ENCODE measurements at places on chromosomes 1 and 21.

DNA sequence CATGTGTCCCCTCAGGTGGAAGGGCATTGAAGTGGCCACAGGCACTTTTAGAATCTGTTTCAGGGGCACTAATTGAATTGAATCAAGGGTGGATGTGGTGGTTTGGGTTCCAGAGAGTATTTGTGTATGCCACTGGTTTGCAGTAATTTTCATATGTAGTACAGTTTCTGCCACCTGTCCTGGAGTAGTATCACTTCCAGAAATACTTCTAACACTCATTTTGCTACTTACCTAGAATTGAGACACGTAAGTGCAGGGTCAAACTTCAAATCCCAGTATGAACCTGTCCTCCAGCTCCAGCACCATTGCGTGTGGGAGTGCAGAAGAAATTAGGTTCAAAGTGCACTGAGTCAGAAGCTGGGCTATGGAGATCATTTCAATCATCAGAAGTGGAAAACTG lies 26.8 kb downstream of the RSPH1 start:
- no peak for DNase-seq

DNA sequence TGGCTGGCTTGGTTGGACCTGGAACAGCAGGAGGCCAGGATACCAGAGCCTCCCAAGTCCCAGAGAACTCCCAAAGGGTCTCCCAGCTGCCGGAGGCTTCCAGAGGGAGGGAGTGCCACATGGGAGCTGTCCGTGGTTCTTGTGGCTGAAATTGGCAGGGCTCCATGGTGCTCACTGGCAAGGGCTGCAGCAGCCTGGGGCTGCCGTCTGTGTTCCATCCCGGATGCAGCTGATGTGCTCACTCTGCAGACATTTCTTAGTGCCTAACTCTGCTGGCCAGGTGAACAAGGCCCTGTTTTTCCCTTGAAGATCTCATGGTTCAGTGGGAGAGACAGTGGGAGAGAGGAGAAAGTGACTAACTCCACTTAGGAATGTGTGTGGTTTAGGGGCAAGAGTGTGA lies 261.1 kb downstream of the CAMTA1 start:
- DNase-seq, result no peak

- DNase-seq, result no peak
Measured at GRCh38 chr1:35441926-35442579, 115.2 kb downstream of the KIAA0319L start.

GRCh38 chr1:230084408-230085177 lies 17.6 kb downstream of the GALNT2 start:
- no peak for DNase-seq

DNA sequence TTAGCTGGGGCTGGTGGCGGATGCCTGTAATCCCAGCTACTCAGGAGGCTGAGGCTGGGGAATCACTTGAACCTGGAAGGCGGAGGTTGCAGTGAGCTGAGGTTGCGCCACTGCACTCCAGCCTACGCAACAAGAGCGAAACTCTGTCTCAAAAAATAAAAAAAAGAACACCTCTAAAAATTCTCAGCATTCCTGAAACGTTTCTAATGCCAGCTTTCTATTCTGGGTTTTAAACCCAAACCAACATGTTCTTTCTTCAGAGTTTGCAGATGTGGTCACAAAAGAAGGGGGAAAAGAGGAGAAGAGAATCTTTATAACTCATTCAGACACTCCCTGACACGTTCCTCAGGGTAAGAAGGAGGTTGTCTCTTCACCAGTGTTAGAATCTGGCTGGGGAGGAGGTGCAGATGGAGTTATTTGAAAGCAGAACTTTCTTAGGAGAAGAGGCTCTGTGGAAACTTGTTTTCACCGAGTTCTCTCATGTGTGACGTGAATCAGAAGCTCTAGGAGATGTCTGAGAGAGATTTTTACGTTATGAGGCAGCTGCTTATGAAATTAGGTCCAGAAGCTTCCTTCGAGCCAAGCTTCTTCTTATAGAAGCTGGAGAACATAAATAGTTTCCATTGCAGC lies 17.8 kb upstream of the CNR2 start:
- no peak for DNase-seq

DNA sequence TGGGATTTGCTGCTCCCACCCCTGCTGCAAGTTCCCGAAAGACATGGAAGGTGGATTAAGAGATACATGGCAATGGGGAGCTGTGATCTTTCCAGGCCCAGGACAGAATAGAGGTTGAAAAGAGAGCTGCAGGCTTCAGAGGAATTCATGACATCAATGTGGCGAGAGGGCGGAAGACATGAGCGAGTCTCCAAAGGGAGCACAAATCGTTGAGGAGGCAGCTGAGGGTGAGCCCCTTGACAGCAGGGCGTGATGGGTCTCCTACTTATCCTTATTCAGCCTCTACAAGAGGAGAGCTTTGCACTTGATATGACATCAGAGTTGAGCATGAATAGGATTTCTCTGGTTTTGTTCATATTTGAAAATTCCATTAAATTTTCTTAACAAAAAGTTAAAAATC lies 45.5 kb upstream of the TACSTD2 start:
- DNase-seq, result no peak

DNA sequence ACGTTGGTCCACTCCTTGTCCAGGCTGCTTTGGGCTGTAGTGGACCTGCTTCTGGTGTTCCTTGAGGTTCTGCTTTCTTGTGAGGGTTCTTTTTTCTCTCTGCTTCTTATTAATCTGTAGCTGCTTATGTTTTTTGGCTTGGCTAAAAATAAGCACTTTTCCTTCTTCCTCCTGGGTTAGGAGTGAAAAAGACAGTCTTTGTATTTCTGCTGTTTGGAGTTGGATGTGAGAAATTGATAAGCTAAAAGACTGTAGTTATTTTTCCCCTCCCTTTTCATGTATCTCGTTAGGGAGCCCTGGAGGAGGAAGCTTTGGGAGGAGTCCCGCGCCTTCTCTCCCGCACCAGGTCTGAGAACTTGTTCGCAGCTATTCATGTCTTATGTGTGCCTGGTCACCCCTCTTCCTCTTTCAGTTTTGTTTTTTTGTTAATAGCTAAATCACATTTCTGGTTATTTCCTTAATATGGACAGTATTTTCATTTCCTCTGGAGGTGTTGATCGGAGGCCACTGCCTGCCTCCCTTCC lies 79.0 kb downstream of the GALNT2 start:
- no peak for DNase-seq

DNA sequence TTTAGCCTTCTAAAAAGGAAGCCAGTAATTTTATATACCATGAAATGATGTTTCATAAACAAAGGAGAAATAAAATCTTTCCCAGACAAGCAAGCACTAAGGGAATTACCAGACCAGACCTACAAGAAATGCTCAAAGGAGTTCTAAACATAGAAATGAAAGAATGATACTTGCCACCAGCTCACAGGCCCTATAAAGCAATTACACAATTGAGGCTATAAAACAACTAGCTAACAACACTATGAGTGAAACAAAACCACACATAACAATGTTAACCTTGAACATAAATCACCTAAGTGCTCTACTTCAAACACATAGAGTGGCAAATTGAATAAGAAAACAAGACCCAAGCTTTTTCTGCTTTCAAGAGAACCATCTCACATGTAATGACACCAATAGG lies 123.8 kb downstream of the BARHL2 start:
- no peak for DNase-seq

DNA sequence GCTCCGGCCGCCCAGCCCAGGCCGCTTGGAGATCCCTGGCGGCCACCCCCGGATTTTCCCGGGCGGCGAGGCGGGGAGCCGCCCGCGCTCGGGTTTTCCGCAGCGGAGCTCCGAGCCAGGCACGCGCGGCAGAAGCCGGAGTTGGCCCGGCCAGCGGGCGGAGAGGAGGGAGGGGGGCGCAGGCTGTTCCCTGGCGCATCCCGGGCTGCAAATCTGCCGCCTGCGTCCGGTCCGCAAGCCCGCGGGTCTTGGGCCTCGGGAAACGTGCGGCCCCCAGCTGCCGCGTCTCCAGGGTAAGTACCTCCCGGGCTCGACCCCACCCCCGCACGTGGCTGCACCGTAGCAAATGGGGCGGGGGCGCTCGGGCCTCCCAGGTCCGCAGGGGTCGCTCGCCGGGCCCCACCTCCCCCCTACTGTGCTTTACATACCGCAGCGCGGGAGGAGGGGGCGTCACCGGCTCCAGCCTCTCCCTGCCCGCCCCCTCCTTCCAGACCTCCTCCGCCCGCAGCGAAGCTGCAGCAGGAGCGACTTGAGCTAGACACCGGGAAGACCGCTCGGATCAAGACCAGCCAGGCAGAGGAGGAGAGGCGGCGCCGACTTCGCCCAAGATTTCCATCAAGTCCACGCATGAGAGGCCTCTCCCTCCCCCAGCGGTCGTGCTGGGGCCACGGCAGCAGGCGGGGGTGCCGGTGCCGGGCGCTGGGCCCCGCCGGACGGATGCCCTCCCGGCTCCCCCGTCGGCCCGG lies 1.6 kb downstream of the TMEM200B start:
- DNase-seq, result no peak

- no peak for DNase-seq
Measured at GRCh38 chr1:94103608-94104007, 17.3 kb downstream of the ABCA4 start.

DNA sequence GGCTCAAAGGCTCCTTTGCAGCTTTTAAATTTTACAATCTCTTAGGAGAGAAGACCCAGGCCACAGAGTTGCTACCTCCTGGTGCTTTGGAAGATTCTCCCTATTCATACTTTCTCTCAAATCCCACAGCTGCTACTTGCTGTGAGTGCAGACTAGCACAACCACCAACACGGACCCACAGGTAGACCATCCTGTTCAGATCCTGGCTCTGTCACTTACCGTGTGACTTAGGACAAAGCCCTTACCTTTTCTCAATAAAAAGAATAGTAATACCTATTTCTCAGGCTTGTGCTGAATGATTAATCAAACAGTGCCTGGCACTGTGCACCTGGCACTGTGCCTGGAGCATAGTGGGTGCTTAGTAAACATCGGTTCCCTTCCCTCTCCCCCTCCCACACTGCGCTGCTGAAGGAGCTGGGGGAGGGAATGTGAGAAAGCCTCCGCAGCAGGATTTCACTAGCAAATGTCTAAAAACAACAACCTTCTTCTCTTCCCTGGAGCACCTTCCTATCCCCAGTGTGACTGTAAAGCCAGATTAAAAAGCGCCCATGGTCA lies 81.7 kb downstream of the PGM1 start:
- DNase-seq, result no peak

- DNase-seq, result no peak
Measured at GRCh38 chr1:246181241-246181640, 325.8 kb downstream of the SMYD3 start.

DNA sequence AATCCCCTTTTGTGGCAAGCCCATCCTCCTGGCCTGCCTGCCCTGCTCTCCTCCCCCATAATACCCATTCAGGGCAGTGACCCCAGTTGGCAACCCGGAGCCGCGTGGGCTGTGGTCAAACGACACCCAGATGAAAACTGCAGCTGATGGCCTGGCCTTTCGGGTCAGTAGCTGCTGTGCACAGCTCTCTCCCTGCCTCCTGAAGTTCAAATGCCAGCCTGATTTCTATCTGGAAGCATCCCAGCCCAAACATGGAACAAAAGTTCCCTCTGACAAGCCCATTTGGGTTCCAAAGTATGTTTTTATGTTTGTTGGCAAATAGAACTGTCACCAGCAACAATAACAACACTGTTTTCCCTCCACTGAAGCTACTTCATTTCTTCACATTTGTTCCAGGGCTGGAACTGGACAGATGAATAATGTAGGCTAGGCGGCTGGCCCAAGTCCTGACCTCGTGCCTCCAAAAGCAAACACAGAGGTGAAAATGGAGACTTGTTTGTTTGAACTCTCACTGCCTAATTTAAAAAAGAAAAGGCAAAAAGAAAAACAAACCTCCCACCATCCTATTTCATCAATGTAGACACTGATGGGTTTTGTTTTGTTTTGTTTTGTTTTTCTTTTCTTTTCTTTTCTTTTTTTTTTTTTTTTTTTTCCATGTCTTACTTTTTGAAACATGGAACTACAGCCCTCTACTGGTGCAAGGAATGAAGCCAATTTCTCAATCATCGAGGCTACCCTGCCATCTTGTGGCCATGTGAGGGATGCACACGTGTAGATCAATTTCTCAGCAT lies 179.0 kb downstream of the ADSS2 start:
- DNase-seq, result peak; percentile 58

DNA sequence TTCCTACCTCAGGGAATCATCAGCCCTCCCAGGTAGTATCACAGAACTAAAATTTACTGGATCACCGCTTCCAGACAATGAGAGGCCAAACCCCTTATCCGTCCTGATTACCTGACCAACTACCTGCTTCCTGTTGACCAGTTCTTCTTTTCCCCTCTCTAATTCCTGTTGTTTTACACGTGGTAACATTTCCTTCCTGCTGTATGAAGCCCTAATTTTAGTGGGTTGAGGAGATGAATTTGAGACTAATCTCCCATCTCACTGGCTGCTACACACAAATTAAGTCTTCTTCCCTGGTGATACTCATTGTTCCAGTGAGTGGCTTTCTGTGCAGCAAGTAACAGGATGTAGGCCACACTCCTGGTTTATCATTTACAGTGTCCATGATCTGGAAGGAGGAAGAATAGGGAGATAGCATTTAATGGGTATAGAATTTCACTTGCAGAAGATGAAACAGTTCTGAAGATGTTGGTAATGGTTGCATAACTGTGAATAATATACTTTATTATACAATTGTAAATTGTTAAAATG lies 2112.9 kb downstream of the NCAM2 start:
- no peak for DNase-seq

- DNase-seq, result no peak
Measured at GRCh38 chr21:32183396-32183795, 95.5 kb downstream of the MIS18A start.

DNA sequence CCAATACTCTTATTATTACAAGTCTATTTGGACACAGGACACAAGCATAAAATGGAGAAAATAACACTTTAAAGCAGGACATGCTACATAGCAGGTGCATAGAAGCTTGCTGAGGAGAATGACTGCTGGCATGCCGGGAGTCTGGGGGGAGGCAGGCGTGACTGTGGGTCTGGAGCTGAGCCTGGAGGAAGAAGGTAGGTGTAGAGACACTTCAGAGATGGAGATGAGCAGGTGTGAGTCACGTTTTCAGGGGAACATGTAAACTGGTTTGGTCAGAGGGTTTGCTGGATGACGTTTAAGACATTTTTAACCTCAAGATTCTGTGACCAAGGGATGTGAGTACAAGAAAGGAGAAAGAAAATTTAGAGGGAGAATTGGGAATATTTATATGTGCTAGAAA lies 24.5 kb downstream of the OSCP1 start:
- DNase-seq, result no peak

- DNase-seq, result peak; percentile 73
Measured at GRCh38 chr1:182601416-182601786, 2.8 kb downstream of the RGS16 start.

DNA sequence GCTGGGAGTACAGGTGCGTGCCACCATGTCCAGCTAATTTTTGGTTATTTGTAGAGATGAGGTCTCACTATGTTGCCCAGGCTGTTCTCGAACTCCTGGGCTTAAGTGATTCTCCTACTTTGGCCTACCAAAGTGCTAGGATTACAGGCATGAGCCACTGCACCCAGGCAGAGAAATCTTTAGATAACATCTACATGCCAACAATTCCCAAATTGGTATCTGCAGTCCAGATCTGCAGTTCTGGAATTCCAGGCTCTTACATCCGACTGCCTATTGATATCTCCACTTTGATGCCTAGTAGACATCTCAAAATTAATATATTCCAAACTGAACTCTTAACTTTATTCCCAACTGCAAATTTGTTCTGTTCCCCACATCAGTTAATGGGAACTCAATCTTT lies 23.3 kb downstream of the INAVA start:
- DNase-seq, result no peak

GRCh38 chr1:178310685-178311105 lies 186.1 kb downstream of the CLEC20A start:
- DNase-seq, result peak; percentile 9

All from immature natural killer cell (primary cell).